ENCODE measurements at places on chromosomes 5 and 9.
A peak's percentile ranks its signal among the peaks of the same experiment; 100 is the strongest.

DNA sequence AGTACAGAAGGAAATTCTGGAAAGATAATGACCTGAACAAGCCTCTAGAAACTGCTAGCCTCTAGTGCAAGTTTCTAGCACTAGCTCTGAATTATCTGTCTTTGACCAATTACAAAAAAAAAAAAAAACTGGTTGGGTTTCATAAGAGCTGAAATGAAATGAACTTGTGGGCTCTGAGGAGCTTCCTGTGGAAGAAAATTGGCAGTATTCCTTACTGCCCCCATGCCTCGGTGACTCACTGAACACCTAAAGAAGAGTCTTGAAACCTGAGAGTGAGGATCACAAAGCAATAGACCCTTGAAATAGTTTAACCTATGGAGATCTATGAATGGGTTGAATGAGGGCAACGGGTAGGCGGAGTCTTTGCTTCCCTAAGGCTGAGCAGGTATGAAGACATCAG is 263.6 kb upstream of the RASA1 start:
- no peak for DNase-seq

- DNase-seq: no peak
These were observed 335.9 kb downstream of the MSX2 start for GRCh38 chr5:175060257-175060656.

- DNase-seq: no peak
These were observed 101.2 kb upstream of the TRIM32 start for GRCh38 chr9:116585896-116586295.

- no peak for DNase-seq
These were observed 199.3 kb upstream of the CDH6 start for GRCh38 chr5:30994176-30994575.

DNA sequence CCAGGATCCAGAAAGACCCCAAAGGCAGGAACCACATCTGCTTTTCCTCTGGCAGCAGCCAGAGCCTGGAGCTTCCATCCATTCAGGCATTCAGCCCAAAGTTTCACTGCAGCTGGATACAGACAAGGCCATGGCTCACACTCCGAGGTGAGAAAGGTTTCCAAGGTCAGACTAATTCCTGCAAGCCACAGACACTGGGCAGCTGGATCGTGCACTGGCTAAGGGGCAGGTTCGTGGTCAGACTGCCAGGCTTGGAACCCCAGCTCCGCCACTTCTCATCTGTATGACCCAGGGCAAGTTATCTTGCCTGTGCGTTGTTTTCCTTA is 36.9 kb downstream of the SPOCK1 start:
- no peak for DNase-seq

DNA sequence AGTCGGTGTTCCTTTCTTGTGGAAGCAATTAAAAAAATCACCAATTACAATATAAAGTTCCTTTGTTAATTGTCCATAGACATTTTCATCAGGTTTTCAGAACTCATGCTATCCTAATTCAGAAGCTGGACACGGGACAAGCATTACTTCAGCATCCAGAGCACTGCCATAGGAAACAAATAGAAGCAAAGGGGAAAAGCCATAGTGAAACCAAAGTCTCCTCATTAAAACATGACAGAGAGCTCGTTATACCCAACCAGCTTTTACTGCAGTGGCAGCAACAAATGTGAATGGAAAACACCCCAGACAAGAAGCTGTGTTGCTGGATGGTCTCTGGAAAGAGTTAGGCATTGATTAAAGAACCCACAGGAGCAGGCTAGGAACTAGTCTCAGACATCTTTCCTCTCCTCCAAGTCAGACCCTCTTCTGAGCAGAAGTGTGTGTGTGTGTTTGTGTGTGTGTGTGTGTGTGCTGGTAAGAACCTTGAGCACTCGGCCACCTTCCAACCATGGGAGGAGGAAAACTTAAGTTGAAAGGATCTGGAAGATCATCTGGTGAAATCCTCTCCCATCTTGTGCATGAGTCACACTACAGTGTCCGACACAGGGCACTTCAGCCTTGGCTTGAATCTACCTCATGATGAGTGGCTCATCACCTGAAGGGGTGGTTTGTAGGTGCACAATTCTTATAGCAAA is 162.6 kb upstream of the ADAMTS16 start:
- no peak for DNase-seq

DNA sequence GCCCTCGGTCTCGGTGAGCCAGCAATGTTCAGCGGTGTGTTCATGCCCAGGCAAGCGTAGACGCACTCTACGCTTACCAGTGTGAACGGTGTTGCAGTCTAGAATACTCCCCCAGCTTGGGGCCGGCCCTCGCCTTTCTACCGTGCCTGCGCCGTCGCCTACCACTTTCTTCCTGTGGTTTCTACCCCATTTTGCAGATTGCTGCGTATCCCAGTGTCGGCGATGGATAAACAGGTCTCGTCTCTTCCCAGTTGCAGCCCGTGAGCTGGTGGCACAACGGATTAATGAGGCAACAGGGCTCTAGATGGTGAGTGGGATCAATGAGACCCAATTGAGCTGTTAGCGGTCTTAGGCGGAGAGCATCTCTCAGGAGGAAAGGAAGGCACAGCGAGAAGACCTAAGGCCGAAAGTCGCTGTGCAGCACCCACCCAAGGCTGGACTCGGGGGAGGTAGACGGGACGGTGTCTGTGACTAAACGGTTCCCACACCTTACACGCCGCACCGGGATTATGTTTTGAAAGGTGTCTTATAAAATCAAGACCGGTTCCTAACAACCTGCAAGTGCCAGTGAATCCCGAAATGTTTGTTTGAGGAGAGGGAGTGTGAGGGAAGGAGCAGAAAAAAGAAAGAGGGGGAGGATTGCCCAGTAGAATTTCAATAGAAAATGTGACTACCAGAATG is 5.8 kb downstream of the OTP start:
- DNase-seq: no peak

- DNase-seq: no peak
These were observed 316.7 kb upstream of the TLE4 start for GRCh38 chr9:79254900-79255650.

- DNase-seq: no peak
These were observed 32.7 kb downstream of the UBE2D2 start for GRCh38 chr5:139593716-139594319.

GRCh38 chr9:94168203-94169000 is 84.1 kb downstream of the PTPDC1 start:
- DNase-seq: no peak

DNA sequence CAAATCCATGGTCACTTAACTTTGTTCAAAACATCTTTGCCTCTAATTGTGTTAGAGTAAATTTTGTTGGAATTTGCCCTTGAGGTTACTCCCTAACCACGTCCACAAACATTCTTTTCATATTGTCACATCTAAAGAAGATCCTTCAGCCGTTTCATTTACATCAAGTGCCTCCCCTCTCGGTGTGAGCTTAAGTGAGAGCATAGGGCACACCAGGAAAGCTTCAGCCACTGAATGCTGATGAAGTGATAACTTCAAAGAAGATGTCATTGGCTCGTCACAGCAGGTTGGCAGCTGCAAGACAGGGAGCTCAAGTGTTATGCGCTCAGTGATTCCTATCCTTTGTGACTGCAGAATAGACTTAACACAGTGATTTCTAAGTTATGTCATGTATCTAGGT is 49.6 kb upstream of the ADAMTS19 start:
- no peak for DNase-seq

- DNase-seq: no peak
These were observed 166.4 kb downstream of the SLF1 start for GRCh38 chr5:94784536-94785505.

DNA sequence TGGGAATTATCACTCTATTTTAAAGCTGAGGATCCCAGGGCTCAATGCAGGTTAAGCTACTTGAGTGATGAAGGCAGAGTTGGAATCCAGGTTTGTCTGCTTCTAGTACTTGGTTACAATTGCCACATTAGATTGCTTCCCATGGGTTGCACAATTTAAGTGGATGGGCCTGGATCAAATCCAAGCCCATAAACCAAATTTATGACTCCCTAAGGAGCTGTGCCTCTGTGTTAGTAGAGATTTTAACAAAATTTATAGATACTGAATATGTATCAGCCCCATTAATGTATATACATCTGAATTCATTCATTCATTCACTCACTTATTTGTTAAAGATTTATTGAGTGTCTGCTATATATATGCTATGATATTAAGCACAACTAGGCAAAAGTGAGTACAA is 332.3 kb upstream of the KLF9 start:
- DNase-seq: no peak

- no peak for DNase-seq
These were observed 27.8 kb downstream of the CRHBP start for GRCh38 chr5:76980518-76981144.

GRCh38 chr5:9818340-9818845 is 188.2 kb upstream of the TAS2R1 start:
- no peak for DNase-seq

GRCh38 chr9:93909242-93909616 is 45.9 kb downstream of the BARX1 start:
- no peak for DNase-seq

GRCh38 chr5:14011089-14012020 is 66.9 kb upstream of the DNAH5 start:
- DNase-seq: peak; percentile 88

DNA sequence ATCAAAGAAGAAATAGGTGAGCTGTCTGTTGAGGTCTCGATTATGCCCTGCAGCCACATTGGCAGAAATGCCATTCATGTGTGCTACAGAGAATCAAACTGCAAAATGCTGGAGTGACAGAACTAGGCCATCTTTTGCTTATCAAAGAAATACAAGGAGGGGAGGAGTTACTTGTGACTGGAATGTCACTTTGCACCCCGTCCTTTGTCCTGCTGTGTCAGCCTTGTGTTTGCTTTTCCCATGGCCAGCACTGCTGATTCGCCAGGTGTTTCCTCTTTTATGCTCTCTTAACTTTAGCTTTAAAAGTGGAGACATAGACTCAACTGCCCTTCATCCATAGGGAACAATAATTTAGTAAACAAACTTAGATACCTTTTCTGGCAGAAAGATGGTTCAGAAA is 54.3 kb downstream of the SLC46A2 start:
- no peak for DNase-seq

GRCh38 chr5:59709346-59709821 is 184.1 kb downstream of the PDE4D start:
- no peak for DNase-seq

DNA sequence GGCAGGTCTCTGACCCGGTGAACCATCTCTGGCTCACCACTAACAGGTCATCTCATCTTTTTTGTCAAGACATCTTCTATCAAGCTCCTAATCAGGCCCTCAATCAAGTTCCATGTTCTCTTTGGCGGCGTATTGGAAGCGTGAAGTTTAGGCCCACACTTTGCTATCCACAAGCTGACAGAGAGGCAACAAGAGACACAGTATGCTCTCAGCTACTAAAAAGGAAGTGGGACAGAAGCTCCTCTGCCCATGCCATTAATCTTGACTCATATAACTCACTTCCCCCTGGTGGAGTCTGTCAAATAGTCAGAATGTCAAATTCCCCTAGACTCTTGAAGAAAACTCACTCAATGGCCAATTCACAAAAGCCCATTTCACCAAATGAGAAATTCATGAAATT is 77.6 kb upstream of the TMC1 start:
- no peak for DNase-seq

GRCh38 chr5:82476155-82476554 is 198.0 kb upstream of the RPS23 start:
- DNase-seq: no peak

GRCh38 chr5:78597974-78598371 is 50.6 kb downstream of the LHFPL2 start:
- DNase-seq: no peak

- no peak for DNase-seq
These were observed 6.8 kb upstream of the LNPEP start for GRCh38 chr5:96928931-96929708.

GRCh38 chr5:116559673-116560164 is 14.9 kb downstream of the SEMA6A start:
- DNase-seq: no peak

- DNase-seq: no peak
These were observed 162.8 kb downstream of the KCTD16 start for GRCh38 chr5:144333336-144333920.

DNA sequence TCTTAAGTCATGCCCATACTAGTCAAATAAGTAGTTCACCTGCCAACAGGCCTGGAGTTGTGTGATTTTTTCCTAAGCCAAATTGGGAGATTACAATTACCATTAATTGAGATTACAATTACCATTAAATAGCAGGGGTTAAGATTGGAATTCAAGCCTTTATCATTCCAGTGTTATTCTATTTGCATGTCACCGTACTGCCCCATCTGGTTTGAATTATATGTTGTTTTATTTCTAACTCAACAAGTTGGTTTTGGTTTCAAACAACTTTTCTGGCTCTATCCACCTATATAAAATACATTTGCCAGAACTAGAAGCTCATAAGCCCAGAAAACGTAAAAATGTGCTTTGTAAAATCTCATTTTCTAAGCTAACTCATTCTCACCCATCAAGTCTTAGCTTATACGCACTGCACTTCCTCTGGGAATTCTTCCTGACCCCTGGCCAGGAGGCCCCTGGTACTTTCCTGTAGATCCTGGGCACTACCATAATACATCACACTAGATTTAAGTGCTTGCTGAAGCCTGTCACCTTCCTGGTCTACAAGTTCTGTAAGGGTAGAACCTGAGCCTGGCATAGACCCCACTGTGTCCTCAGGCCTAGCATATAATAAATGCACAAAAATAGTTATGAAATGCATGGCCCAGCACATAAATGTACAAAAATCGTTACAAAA is 242.0 kb upstream of the TRPM3 start:
- DNase-seq: no peak

- no peak for DNase-seq
These were observed 1.8 kb upstream of the PDE8B start for GRCh38 chr5:77208507-77209163.

DNA sequence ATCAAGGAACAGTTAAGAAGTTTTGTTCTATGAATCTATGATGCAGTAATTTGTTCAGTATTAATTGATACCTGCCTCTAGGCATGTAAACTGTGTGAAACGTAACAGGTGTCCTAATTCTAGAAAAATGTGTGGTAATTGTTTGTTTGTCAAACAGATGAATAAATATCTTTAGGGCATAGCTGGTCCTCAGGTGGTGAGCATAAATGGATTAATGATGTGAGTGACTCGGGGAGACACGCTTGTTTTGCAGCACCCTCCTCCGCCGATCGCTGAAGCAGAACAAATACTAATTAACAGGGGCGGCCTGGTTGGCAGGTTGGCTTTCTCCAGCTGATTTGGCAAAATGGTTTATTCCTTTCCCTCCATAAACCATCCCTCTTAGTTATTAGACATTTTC is 88.8 kb downstream of the TLE4 start:
- no peak for DNase-seq

GRCh38 chr5:80191991-80192398 is 63.9 kb downstream of the SERINC5 start:
- no peak for DNase-seq
